ENCODE measurements at places on chromosomes 12 and 14.

DNA sequence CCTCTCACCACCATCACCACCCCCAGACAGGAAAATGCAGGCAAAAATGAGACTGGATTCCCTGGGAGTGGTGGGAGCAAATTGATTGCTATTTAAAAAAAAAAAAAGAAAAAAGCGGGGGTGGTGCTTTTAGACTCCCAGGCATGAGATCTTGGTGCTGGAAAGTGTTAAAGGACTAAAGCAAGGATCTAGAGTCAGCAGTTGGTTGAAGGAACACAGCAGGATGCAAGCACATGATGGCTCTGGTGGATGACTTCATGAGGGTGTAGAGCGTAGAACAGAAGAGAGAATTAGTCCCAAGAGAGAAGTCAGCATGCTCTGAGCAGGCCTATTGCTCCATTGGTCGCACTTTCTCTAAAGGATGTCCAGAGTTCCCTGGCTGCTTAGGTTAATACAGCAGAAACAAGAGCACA is 183.8 kb upstream of the HMGA2 start:
- no peak for DNase-seq

- no peak for DNase-seq
These were observed 20.3 kb downstream of the PPM1H start for GRCh38 chr12:62914443-62915203.

GRCh38 chr14:23436327-23437132 is 1.1 kb upstream of the MYH7 start:
- no peak for DNase-seq

DNA sequence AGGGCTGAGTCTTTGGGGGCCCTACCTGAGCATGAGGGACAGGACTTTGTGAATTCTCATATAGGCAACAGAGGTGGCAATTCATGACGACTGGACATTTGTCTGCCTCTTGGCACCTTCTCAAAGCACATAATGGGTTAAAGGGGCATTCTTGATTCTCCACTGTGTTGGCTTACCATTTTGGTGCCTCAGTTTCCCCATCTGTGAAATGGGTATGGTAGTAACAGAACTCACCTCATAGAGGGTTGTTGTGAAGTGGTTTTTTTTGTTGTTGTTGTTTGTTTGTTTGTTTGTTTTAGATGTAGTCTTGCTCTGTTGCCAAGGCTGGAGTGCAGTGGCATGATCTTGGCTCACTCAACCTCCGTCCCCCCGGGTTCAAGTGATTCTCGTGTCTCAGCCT is 106.0 kb downstream of the CHST11 start:
- DNase-seq: no peak

- no peak for DNase-seq
These were observed 227.3 kb upstream of the DAAM1 start for GRCh38 chr14:58961045-58961731.

- no peak for DNase-seq
These were observed 4.7 kb downstream of the ANGEL1 start for GRCh38 chr14:76808011-76808410.

DNA sequence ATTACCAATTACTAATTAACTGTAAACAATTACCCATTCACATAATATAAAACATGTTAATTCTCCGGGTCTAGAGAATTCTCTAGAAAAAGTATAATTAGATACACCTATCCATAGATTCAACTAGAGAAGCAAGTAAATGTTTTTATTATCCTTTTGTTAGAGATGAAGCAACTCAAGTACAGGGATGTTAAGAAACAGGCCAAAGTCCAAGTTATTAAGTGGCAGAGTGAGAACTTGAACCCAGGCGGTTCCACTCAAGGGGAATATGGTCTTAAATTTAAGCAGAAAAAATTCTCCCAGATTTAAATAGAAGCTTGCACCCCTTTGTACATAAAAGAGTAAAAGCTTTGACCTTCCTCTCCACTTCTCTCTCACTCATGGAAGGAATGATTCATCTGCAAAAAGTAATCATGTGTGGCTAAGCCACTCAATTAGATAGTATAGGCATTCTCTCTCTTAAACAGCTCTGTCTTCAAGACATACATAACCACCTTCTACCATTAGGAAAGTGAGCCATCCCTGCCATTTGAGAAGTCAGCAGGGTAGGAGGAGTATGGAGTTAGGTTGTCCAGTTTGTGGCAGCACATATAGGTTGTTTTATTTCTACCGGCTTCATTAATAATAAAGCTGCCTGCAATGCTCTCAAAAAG is 34.1 kb downstream of the ERGIC2 start:
- no peak for DNase-seq

DNA sequence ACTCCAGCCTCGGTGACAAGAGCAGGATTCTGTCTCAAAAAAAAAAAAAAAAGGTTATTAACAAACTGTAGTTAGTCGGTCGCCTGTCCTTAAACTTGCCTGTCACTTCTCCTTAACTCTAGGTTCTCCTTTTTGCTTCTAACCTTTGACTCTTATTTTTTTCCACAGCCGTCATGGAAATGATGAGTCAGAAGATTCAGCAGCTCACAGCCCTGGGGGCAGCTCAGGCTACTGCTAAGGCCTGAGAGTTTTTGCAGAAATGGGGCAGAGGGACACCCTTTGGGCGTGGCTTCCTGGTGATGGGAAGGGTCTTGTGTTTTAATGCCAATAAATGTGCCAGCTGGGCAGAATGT is 418 bp upstream of the MYG1 start:
- peak; percentile 60 for DNase-seq

DNA sequence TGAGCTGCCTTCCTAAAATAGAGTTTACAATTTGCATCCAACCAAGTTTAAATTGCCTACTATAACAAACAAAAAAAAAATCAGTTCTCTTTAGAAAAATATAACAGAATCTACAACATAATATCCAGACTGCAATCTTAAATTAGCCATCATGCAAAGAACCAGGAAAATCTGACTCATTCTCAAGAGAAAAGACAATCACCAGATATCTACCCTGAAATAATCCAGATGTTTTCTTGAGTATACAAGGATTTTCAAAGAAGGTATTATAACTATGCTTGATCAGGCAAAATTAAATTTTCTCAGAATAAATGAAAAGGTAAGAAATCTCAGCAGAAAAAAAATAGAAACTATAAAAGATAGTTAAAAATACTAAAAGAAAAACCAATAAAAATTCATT is 115.6 kb downstream of the CCER1 start:
- no peak for DNase-seq

DNA sequence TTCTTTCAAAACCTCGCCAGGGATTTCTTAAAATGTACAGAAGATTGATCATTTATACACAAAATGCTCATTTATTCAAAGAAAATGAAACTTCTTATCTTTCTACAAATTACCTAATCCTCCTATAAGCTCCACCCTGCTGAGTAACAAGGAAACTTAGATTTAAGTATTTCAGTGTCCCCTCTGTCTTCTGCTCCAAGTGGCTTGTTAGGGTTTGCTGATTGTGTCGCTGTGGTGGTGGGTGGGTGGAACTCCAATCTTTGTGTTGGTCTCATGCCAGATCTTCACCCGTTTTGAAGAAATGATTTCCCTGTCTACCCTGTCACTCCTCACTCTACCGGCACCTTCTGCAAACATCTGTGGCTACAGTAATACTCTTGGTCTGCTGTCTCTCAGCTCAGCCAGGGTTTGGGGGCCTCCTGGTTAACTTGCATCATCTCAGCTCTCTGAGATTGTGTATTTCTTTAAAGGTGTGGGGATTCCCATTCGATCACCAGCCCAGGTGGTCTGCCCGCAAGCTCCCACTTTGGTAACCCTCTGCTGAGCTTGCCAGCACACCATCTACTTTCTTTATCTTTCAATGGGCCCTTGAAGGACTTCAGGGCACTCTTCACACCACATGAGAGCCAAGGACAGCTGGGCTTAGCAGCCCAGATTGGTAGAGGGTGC is 73.8 kb downstream of the DRAM1 start:
- no peak for DNase-seq

- DNase-seq: no peak
These were observed 392.7 kb downstream of the RPS29 start for GRCh38 chr14:49193332-49194065.

GRCh38 chr14:90382491-90383125 is 14.2 kb upstream of the CALM1 start:
- peak; percentile 50 for DNase-seq

- no peak for DNase-seq
These were observed 307.6 kb upstream of the FBXO33 start for GRCh38 chr14:39739796-39740195.

- no peak for DNase-seq
These were observed 125.4 kb downstream of the RIMBP2 start for GRCh38 chr12:130590685-130591084.

DNA sequence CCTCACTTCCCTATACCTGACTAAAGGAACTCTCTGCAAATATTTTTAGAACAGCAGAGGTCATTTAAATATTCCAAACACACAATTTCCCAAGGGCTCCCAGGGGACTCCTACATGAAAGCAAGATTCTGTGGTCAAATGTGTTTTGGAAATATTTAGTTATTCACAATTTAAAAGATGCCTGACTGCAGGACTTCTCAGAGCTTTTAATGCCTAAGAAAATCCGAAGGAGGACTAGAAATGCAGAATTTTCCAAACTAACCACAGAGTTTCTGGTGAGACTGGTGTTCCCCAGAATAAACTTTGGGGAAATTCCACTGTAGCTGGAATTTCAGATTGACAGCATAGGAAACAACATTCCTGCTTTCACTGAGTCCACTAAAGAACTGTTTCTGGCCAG is 84.8 kb upstream of the MAP1LC3B2 start:
- DNase-seq: no peak

- no peak for DNase-seq
These were observed 370.2 kb downstream of the DPF3 start for GRCh38 chr14:72523424-72524294.

DNA sequence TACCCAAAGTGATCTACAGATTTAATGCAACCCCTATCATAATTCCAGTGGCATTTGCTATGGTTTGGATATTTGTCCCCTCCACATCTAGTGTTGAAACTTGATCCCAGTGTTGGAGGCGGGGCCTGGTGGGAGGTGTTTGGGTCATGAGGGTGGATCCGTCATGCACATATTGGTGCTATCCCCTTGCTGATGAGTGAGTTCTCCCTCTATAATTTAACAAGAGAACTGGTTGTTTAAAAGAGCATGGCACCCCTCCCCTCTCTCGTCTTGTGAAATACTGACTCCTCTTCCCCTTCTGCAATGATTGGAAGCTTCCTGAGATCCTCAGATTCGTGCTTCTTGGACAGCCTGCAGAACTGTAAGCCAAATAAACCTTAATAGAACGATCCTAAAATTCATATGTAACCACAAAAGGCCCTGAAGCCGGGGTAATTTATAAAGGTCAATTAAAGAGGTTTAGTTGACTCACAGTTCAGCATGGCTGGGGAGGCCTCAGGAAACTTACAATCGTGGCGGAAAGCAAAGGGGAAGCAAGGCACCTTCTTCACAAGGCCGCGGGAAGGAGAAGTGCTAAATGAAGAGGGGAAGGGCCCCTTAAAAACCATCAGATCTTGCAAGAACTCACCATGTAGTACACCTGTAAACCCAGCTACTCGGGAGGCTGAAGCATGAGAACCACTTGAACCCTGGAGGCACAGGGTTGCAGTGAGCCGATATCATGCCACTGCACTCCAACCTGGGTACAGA is 41.2 kb downstream of the SLC39A9 start:
- DNase-seq: no peak

DNA sequence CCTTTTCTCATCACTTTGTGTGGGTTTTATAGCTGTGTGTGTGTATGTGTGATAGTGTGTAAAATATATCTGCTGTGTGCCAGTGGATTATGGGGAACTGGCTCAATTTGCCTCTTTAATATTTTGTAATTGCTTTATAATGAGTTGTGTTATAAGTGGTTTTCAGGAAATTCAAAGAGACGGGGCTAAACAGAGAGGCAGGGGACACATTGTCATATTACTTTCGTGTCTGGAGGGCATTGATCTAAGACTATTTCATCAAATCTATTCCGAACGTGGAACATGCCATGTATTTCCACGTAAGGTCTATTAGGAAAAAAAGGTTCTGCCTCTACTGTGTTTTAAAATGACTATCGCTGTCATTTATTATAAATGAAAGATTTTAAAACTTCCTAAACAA is 793.2 kb upstream of the TMEM132C start:
- DNase-seq: no peak

DNA sequence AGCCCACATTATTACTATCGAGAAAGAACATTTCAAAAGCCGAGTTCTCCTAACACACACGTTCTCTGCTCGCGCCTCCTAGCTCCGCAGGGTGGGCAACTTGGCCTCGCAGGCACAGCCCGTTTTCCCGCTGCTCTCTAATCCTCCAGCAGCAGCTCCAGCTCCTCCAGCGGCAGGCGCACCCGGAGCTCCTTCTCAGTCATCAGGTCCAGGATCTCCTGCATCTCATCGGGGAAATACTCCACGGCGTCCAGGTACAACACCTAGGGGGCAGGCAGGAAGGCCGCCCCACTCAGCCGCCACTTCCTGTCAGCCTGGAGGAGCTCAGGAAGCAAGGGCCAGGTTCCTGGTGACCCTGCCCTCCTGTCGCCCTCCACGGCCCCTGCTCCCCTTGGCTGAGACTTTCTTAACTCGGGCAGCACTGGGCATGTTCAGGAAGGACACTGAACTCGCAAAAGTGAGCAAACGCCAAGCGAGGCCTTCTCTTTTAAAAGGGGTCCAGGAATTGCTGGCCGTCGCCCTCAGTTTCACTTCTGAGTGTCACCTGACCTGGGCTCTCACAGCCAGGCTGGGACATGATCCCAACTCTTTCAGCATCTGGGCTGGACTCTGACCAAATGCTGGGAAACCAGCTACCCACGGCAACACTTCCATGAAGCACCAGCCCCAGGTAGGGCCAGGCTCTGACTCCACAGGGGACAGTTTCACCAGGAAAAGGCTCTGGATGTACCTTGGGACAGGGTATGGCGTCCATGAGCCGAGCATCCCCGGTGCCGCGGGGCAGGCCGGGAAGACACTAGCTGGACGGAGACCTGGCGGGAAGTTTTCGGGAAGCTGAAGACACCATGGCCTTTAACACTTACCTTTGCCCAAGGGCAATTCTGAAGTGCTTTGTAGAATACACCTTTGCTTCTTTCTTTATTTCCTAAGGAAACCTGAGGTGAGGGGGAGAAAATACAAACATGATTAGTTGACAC is 22.1 kb downstream of the PSMC1 start:
- no peak for DNase-seq

DNA sequence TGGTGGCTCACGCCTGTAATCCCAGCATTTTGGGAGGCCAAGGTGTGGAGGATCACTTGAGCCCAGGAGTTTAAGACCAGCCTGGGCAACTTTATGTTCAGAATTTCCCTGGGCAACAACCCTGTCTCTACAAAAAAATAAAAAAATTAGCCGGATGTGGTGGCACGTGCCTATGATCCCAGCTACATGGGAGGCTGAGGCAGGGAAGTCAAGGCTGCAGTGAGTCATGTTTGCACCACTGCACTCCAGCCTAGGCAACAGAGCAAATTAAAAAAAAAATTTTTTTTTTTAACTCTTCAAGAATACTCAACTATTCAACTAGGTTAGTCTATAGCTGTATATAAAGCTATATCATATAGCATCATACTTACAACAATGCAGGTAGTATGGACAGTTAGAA is 113.0 kb downstream of the RALGAPA1 start:
- DNase-seq: no peak

DNA sequence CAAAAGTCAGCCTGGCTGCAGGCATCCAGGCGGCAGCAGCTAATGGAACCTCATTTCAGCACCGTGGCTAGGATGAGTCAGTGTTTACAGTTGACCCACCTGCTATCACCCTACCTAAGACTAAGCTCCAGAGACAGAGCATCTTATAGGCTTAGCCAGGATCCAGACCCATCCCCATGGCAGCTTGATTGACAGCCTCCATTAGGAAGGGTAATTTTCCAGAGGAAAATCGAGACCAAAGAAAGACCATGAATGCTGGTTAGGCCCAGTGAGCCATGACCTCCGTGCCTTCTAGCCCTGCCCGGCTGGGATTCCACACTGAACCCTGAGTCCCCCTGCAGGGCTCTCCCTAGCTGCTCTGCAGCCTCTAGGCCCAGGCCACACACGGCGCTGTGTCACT is 38.7 kb downstream of the TUNAR start:
- no peak for DNase-seq

GRCh38 chr12:47870175-47870781 is 34.5 kb downstream of the VDR start:
- no peak for DNase-seq

Measured in LoVo (cell line).